ENCODE measurements at places on chromosomes 2 and 18.

DNA sequence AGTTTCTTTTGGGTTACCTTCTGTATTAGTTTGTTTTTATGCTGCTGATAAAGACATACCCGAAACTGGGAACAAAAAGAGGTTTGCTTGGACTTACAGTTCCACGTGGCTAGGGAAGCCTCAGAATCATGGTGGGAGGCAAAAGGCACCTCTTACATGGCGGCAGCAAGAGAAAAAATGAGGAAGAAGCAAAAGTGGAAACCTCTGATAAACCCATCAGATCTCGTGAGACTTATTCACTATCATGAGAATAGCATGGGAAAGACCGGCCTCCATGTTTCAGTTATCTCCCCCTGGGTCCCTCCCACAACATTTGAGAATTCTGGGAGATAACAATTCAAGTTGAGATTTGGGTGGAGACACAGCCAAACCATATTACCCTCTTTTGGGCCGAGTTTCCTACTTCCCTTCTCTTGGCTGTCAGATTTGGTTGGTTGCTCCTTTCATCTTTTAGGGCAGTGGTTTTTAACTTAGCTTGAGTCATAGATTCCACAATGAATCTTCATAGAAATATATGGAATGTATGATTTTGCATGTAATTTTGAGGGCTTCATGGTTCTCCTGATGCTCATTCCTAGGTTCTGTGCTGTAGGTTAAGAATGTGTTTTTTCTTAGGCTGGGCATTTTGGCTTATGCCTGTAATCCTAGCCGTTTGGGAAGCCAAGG lies 44.2 kb downstream of the CEP192 start:
- DNase-seq, result no peak

DNA sequence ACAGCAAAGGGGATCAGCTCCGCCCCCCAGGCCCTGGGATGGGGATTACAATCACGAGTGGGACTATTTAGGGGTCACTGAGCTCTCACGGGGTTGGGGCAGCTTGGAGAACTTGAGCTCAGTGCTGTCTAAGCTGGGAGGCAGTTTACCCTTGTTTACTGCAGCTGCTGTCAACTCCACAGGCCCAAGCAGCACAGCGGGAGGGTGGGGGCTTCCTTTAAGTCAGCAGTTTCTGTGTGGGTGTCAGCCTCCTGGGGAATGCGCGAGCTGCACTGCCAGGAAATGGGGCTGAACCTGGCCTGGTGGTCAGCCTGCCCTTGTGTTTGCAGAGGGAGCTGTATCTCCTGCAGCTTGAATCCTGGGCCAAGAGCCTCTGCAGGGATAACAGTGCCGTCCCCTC lies 29.8 kb downstream of the TOGARAM2 start:
- no peak for DNase-seq

DNA sequence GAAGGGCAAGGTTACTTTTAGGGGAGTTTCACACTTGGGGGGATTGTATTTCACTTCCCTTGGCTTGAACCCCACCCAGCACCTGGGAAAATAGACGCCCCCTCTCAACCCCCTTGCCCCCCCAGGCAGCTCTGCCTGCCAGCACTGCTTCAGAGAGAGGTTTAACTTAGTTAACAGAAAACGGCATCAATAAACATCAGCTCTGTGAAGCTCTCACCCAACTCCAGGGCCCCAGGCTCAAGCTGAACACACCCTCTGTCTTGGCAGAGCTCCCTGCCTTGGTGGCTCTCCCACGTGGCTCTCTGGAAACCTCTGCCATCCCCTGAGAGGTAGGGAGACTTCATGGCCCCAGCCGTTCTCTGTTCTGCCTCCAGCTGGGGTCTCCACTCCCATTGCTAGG lies 244.1 kb downstream of the ACKR3 start:
- DNase-seq, result no peak

DNA sequence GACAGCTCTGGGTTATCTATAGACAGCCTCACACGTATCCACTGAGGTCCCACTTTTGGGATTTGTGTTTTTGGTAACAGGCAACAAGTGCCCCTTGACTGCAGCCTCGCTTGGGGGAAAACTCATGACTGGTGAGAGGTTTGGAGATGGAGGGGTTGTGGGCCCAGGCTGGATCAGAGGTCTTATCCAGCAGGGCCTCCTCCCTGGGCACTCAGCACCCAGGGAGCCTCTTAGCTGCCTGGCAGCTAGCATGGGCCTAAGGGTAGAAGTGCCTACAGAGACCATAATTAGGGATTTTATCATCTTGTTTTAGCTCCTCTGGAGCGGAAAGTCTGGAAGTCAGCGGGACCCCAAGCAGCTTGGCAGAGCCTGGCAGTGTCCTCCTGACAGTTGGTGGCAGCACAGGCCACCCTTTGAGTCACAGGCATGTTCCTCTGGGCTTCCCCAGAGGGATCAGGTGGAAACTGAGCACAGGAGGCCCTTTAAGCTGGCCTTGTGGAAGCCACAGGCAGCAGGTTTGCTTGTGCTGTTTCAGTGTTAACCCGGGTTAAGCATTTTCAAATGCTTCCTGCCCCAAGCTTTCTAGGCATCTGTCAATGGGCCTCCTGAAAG lies 143.1 kb downstream of the KCTD1 start:
- no peak for DNase-seq

DNA sequence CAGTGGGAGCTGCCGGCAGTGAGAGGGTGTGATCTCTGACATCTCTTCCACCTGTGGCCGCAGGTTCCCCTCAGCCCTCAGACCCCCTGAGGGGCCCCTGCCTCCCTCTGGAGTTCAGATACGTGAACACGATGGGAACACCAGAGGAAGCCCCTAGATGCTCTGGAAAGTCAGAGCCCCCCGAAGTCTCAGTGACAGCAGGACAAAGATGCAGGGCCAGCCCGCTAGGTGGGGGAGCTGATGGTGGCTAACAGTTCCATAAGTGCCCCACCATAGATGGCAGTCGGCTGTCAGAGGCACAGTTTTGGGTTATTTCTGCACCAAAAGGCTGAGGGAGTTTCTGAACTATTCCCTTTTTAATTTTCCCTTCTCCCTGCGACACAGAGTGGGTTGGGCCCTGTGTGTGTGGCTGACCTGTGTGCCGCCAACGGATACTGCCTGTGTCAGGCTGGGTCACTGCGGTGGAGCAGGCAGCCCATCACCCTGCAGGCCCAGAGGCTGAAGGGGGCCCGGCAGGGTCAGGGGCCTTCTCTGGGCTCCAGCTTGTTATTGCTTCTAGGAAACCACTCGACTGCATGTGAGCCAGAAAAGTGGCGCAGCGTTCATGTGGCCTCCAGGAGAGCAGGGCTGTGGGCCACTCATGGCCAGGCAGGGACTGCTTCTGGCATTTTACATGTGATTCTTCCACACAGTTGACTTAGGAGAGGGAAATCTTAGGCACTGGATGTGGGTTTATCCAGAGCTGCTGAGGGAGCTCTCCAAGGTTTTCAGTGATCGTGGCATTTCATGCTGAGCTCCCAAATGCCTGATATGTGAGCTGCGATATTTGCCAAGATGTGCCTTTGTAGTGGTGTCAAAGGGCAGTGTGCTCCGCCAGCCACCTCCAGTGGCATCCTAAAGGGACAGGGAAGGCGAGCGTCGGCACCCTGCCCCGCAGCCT lies 225.1 kb downstream of the SH3RF3 start:
- DNase-seq, result no peak

- DNase-seq, result no peak
These were observed 6.0 kb upstream of the SLC39A10 start for GRCh38 chr2:195651046-195651445.

GRCh38 chr2:29412197-29412925 lies 297.1 kb downstream of the CLIP4 start:
- DNase-seq, result no peak

- DNase-seq, result no peak
These were observed 2.9 kb upstream of the CASP8 start for GRCh38 chr2:201257381-201257955.

DNA sequence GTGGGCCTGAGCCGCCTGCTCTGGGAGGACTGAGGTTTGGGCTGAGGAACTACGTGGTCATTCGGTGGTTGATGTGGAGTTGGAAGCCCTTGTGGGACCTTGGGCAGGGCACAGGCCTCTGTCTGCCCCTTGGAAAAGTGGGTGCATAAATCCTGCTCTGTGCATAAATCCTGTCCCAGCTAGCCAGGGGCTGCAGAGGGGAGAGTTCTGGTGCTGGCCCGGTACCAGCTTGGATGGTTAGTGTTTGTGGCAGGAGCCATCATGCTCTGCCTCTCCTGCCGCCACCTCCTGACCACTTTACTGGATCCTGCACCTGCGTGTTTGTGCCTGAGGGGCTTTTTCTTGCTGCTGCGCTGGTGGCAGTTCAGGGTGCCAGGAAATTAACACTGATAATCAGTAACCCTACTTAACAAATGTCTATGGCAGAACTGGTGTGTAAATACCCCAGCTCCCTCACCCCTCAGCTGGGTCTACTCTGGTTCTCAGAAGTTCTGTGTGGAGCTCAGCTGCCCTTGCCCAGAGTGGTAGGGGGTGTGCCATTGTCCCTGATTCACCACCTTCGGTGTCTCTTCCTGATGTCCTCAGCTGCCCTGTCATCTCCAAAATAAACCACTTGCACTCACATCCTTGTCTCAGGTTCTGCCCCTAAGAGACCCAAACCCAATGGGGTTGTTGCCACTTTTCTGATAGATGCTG lies 156.8 kb downstream of the GLI2 start:
- DNase-seq, result no peak

GRCh38 chr2:134739879-134740301 lies 21.1 kb upstream of the TMEM163 start:
- no peak for DNase-seq

- DNase-seq, result no peak
These were observed 28.8 kb upstream of the MBP start for GRCh38 chr18:77161383-77161782.

DNA sequence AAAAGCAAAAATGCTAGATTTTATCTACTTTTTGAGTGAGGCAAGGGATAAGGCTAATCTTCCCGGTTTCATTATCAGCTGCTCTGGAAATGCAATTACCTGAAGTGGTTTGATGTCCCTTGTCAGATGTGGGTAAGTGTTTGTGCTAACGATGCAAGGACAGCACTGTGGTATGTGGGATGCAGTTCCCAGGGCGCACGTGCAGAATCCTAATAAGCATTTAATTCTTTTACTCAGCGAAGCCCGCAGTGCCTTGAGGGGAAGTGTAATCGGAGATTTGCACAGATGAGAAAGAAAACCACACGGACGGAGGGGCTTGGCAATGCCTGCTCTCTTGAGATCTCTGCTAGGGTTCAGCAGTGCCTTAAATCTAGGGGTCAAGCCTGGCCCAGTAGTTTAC lies 108.5 kb upstream of the LYPD6 start:
- DNase-seq, result no peak

DNA sequence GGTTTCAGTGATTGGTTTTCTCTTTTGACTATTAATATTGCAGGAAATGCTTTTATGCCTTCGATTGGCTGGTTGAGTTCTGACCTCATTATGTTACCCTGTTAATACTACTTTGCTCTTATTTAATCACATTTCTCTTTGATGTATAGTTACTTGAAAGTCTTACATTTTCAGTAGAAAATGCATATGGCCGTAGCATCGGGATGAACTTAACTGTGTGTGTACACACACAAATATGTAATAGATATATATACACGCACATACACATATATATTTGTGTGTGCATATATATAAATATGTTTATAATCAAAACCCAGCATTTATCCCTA lies 1.6 kb downstream of the EPC2 start:
- no peak for DNase-seq

GRCh38 chr2:212928681-212929080 lies 222.7 kb downstream of the IKZF2 start:
- DNase-seq, result no peak

GRCh38 chr2:154381931-154382794 lies 316.3 kb upstream of the KCNJ3 start:
- DNase-seq, result no peak

DNA sequence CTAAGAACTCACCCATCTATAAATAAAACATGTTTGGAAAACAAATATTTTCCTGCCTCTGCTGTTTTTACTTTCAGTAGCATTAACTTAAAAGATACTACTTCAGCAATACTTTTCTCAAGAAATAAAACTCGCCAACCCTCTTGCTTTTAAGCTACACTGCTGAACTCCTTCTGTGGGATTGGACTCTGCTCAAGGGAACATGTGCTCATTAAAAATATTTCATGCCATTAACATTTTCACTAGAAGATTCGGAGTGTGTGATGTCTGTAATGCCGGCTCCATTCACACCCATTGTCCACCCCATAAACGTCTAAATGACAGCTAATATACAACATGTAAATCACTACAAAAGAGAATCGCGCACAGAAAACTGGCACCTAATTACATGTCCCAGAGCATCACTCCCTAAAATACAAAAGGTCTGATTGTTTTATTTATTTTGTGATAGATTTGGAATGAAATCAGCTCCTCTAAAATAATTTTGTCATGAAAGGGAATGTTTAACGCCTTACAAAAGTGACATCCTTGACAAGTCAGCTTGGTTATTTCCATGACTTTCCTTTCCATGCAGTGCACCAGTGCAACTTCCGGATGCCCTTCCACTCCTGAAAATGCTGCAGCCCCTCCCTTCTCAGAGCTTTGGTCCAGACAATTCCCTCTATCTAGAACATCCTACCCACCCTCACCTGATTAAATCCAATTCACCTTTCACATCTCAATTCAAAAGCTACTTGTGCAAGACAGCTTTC lies 73.1 kb downstream of the ANKRD44 start:
- DNase-seq, result no peak

DNA sequence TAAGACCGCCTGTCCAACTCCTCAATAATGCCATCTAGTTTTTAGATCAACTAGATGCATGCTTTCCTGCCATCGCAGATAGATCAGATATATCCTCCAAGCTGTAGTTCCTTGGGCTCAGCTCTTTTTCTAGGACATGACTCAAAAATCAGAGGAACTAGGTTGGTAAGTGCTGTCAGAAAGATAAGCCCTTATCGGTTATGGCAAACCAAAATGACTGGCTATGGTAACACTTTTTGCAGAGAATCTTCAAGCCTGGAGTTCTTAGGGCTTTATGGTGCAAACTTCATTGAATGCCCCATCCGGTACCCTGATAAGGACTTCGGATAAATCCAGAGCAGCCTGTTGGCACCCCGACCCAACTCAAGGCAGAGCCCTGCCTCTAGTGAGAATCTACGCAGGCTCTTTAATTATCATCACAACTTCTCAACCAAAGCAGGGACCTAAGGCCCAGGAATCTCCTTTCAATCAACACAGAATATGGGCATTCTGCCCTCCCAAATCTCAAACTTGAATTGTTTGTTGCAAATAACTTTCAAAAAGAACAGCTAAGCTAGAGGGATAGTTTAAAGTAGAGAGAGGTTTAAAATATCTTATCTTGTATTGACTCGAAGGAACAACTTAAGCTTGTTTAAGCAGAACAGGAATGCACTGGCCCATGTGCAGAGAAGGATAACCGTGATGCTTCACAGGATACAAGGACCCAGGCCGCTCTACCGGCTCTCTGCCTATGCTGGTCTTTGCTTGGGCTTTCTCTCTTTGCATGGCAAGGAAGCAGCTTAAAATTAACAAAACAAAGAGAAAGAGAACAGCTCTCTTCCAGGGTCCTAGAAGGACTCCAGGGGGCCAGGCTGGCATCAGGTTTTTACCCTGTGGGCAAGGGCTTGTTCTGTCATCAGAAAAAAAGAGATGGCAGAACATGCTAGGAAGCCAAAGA lies 3.4 kb upstream of the CYP1B1 start:
- DNase-seq, result no peak
